Fibroblast of mammary gland (primary cell): ENCODE measurements at places on chromosomes 2 and 18.
A peak's percentile ranks its signal among the peaks of the same experiment; 100 is the strongest.

DNA sequence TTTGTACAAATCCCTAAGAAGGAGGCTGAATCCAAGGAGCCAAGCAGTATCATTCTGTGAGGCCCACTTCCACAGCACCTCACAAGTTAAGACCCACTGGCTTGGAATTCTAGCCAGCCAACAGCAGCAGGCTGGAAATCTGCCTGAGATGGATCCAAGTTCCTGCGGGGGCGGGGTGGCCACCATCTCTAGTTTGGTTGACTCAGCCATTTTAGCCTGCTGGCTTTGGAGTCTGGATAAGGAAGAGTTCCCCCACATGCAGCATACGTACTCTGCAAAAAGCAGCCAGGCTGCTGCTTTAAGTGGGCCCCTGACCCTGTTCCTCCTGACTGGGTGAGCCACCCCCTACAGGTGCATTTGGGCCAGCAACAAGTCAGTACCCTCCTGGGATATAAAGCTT, 65.2 kb downstream of the FARP2 start:
- peak; percentile 12 for DNase-seq

- no peak for DNase-seq
Measured at GRCh38 chr2:54599326-54599710, 124.1 kb upstream of the EML6 start.

GRCh38 chr2:134582547-134582899, 136.3 kb downstream of the TMEM163 start:
- no peak for DNase-seq

DNA sequence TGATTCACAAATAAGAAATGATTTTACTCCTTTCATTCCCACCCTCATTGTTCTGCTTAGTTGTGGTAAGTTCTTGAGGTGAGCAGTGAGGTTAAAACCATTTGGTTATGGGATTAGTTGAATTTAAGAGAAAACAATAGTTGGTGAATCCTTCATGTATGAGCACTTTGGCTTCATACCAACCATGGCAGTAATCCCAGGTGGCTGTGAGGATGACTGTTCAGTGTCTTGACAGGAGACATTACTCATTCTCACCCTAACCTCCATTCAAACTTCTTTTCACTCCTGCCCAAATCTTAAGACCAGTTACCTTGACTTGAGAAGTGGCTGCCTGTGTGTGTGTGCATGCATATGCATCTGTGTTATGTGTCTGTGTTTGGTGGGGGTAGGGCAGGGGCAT, 143.1 kb downstream of the SETBP1 start:
- peak; percentile 93 for DNase-seq

GRCh38 chr2:218161644-218162043, 5.1 kb downstream of the CXCR1 start:
- no peak for DNase-seq

GRCh38 chr2:10716581-10716980, 4.8 kb upstream of the ATP6V1C2 start:
- DNase-seq = no peak

- no peak for DNase-seq
Measured at GRCh38 chr2:96695602-96696001, 44.3 kb downstream of the LMAN2L start.

- DNase-seq = no peak
Measured at GRCh38 chr2:74109551-74109950, 38.2 kb downstream of the BOLA3 start.

DNA sequence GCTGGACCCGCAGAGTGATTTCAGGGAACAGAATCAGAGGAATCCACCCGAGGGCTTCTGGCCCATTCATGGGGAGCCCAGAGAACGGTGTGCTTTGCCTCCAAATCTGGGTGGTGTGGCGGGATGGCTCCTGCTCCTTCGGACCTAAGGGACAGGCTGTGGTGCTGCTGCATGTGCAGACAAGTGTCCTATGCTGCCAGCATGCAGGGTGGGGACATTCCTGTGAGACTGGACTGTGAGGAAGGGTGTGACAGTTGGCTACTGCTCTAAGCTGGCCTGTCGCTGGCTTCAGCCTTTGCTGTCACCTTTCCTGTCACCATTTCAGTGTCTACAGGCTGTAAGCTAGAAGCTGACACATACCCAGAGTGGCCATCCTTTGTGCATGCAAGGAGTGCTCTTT, 2.9 kb upstream of the SLC4A3 start:
- no peak for DNase-seq

- no peak for DNase-seq
Measured at GRCh38 chr2:105166688-105167087, 74.9 kb upstream of the GPR45 start.

DNA sequence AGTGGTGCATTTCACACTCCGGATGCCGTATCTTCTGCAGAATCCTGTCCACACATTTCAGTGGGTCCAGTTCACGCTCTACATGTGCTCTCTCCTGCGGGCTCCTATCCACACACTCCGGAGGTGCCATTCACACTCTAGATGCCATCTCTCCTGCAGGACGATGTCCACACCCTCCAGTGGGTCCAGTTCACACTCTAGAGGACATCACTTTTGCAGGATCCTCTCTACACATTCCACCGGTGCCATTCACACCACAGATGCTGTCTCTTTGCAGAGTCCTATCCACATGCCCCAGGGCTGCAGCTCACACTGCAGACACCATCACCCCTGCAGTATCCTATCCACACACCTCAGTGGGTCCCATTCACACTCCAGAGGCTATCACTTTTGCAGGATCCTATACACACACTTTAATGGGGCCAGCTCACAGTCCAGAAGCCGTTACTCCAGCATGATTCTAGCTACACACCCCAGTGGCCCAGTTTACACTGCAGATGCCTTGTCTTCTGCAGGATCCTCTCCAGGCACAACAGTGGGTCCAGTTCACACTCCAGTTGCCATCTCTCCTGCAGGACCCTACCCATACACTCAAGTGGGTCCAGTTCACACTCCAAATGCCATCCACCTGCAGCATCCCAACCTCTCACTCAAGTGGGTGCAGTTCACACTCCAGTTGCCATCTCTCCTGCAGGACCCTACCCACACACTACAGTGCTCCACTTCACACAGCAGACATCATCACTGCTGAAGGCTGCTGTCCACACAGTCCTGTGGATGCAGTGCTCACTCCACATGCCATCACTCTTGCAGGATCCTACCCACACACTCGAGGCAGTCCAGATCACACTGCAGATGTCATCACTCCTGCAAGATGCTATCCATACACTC, 2.1 kb upstream of the PXDN start:
- no peak for DNase-seq

DNA sequence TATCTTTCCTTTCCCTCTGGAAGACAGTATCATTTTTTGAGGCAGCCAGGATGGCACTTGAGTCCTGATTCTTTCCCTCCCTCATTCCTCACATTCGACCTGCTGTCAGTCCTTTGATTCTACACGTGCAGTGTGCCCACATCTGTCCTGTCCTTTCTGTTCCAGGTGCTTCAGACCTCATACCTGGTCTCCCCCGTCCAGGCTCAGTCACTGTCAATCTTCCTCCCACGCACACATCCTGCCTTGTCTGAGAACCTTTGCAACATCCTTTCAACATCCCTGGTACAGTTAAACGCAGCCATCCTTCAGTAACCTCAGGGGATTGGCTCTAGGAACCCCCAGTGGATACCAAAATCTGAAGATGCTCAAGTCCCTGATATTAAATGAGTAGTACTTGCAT, 10.1 kb downstream of the BCL2 start:
- no peak for DNase-seq

- peak; percentile 67 for DNase-seq
Measured at GRCh38 chr2:160301420-160301819, 101.3 kb upstream of the ITGB6 start.

GRCh38 chr18:10688766-10689165, 162.9 kb downstream of the NAPG start:
- DNase-seq = no peak

- DNase-seq = peak; percentile 50
Measured at GRCh38 chr2:168796583-168797285, 5.7 kb upstream of the NOSTRIN start.

DNA sequence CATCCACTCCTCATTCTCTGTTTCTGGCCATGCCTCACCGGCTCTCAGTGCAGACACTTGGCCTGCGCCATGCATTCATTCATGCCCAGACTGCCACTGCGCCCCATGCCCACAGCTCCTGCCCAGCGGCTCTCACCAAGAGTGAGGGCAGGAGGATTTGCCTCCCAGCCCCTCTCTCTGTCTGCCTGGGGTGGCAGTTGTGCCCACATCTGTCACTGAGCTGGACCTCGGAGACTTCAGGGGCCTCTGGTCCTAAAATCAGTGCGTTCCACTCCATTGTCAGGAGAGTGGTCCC, 75.1 kb downstream of the CIB4 start:
- DNase-seq = no peak

DNA sequence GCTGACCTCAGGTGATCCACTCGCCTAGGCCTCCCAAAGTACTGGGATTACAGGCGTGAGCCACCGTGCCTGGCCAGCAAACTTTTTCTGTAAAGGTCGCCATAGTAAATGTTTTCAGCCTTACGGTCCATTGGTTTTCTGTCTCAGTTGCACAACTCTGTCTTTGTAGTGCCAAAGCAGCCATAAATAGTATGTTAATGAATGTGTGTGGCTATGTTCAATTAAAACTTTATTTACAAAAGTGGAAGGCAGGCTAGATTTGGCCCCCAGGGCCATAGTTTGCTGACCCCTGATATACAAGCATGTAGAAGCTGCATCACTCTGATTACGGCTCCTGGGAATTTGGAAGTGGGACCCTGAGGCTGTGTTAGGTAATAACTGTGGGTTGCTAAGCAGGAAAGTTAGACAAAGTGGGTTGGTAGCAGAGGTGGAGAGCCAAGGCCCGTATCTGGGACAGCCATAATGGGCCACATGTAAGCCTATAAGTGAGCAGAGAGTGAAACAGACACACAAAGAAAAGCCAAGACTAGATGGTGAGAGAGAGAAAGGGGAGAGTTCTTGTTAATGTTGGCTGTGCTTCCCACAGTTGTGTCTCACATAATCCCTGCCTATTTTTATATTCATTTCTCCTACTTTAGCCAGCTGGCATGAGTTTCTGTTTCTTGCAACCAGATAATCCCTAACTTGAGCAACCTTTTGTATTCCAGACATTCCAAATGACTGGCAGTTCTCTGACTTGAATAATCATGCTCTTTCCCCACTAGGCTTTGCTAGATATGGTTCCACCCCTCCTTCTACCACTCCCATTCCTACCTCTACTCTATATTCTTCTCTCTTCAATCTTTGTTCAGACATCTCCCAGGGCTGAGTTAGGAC, 223.3 kb upstream of the STON1 start:
- DNase-seq = peak; percentile 42

GRCh38 chr2:86420913-86421312, 20.3 kb upstream of the KDM3A start:
- DNase-seq = no peak

DNA sequence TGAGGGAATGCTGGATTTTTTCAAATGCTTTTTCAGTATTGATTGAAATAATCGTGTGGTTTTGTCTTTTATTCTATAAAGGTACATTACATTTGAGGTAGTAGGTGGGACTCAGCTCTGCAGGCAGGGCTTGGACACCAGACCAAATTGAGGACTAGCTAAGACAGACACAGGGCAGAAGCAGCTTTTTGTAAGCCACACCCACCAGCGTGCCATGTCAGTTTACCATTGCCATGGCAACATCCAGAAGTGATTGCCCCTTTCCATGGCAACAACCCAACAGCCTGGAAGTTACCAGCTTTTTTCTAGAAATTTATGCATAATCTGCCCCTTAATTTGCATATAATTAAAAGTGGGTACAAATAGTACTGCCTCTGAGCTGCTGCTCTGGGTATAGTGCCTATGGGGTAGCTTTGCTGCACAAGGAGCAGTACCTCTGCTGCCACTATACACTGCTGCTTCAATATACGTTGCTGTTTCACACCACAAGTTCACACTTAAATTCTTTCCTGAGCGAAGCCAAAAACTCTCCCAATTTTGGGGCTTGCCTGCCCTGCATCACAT, 23.6 kb upstream of the VWA3B start:
- no peak for DNase-seq

- DNase-seq = no peak
Measured at GRCh38 chr2:185676316-185676715, 62.3 kb upstream of the FSIP2 start.

DNA sequence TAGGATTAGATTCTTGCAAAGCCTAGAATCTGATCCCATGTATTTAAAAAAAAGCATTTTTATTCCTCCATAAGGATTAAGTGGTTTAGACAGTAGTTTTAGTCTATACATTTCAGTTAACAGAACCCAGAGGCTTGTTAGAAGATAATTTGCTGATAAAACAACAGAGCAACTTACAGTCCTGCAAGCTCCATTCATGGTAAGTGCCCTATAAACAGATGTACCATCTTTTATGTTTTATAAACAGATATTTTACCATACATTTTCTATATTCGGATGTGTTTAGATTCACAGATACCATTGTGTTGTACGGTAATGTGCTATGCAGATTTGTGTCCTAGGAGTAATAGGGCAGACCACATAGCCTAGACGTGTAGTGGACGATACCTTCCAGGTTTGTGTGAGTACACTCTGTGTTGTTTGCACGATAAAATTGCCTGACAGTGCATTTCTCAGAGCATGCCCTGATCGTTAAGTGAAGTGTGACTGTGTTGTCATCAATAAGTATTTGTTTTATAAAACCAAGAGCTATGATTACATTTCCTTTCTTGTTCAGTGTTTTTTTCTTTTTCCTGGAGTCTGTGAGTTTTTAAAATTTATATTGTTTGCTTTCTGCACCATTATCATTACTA, 54.2 kb downstream of the CERS6 start:
- no peak for DNase-seq

GRCh38 chr2:139411236-139411635, 631.0 kb upstream of the NXPH2 start:
- no peak for DNase-seq

GRCh38 chr2:200483729-200484198, 26.1 kb downstream of the KCTD18 start:
- peak; percentile 37 for DNase-seq

DNA sequence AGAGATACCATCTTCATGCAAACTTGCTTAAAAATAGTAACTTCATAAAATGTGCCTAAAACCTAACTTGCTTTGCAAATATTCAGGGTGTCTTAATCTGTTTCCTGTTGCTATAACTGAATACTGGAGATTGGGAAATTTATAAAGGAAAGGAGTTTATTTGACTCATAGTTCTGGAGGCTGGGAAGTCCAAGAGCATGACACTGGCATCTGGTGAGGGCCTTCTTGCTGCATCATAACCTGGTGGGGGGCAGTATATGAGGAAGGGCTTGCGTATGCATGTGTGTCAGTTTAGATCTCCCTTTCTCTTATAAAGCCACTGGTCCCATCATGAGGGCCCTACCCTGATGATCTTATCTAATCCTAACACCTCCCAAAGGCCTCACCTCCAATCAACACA, 166.5 kb downstream of the LPIN1 start:
- DNase-seq = no peak

DNA sequence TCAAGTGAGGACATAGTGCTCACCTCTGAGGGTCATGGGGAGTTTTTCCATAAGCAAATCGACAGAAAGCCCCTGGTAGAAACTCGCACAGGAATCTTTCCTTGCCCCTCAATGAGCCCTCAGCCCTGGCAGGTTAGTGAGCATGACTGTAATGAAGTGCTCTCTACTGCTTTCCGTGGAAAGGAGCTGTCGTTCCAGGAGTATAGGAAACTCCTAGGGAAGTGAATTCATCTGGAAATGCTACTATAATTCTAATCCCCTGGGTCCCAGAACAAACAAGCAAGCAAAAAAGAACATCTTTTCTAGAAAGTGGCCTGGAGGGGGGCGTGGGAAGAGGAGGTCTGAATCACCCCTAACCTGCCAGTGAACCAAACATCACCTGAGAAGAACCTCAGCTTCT, 18.1 kb downstream of the BCL2L11 start:
- no peak for DNase-seq
